ENCODE measurements at places on chromosomes 5 and 9. TPM values are rescaled to one million over a fixed set of nuclear protein-coding genes. Genes with fewer than 3 reads are reported as not detected.

The MAMDC2 gene
- total RNA-seq, result 2.7 TPM

The F12 gene
- 14.5 TPM for total RNA-seq

The OR1Q1 gene
- not detected for total RNA-seq

The NEUROG1 gene
- not detected for total RNA-seq

The RGS7BP gene
- total RNA-seq, result not detected

The NDUFB6 gene
- 49.6 TPM for total RNA-seq

The CAMK4 gene
- not detected for total RNA-seq

The LRRC19 gene
- not detected for total RNA-seq

The MARCOL gene
- total RNA-seq, result not detected

The BTNL3 gene
- total RNA-seq, result not detected

The RNF180 gene
- total RNA-seq, result not detected

The SCGB3A2 gene
- not detected for total RNA-seq

The PCDHA1 gene
- not detected for total RNA-seq

The PDE8B gene
- total RNA-seq, result 1.8 TPM

- DNase-seq, result no peak
Observed at GRCh38 chr9:68995776-68996175, 18.1 kb downstream of the PRKACG start.

- DNase-seq, result no peak
Observed at GRCh38 chr5:7420510-7421280, 24.8 kb downstream of the ADCY2 start.

DNA sequence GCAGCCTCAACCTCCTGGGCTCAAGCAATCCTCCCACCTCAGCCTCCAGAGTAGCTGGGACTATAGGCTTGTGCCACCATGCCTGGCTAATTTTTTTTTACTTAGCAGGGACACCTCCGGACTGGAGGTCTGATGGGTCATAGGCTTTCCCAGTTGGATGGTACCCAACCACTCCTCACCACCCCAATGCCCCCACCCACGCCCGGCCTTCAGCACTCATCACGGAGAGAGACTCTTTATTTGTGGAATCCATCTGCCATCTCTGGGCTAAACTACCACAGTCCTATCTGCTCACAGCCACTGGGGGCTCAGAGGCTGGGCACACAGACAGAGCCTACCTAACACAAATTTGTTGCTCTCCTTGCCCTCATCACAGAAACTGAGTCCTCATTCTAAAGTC lies 58.3 kb upstream of the STXBP1 start:
- no peak for DNase-seq

GRCh38 chr9:121394292-121394691 lies 24.2 kb upstream of the STOM start:
- no peak for DNase-seq

GRCh38 chr5:68265822-68266395 lies 50.4 kb downstream of the PIK3R1 start:
- no peak for DNase-seq

DNA sequence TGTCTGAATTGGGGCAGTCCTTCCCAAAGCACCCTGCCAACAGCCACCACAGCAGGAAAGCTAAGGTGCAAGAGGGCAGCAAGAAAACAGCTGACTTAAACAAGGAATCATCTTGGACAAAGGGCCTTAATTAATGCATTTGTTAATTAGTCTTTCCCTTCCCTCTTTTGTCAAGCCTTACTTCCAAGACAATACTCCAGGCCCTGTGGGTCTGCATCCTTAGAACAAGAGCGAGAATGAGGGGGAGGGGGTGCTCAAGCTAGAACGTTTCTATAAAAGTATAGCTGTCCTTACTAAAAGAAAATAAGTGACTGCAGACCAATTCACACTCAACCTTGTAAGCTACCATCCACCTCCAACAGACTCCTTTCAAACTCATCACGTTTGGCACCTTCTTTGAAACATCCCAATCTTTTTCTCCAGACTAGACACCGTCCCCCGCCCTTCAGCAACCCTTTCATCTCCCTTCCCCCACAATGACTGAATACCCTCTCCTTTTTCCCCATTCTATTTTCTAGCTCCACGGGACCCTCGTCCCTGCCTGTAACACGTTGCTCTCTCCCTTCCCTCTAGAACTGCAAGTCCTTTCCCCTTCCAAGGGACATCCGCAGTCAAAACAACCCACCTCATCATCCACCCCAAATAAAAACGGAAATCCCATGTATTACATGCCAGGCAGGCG lies 85.7 kb upstream of the RNF38 start:
- DNase-seq, result no peak

- DNase-seq, result no peak
Observed at GRCh38 chr5:160497878-160498277, 76.2 kb downstream of the PTTG1 start.

DNA sequence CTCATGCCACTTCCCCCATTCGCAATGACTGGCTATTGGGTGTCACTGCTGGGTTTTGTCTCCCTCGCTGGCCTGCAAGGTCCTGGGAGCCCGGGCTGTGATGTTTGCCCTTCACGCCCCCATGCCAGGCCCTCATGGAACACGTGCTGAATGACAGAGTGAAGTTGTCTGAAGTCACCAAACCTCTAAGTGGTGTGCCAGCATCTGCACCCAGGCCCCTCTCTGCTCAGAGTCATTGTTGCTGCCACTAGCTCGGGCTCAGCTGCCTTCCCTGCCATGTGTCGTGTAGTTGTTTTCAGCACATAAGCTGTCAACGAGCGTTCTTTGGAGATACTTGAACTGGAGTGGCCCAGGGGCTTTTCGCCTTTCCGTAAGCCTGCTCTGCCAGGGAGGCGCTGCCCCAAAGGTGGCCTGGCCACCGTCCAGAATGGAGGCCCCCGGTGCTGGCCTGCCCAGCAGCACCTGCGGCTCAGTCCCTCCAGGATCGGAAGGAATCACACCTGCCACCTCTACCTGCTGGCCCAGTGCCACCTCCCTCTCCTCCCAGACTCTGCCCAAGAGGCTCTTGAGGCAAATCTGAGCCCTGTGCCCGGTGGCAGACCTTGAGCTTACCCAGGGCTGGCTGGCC lies 250.1 kb downstream of the PBX3 start:
- no peak for DNase-seq

- no peak for DNase-seq
Observed at GRCh38 chr9:132395560-132395959, 11.1 kb downstream of the TTF1 start.

GRCh38 chr5:53095931-53096525 lies 13.5 kb downstream of the MOCS2 start:
- peak; percentile 50 for DNase-seq

- no peak for DNase-seq
Observed at GRCh38 chr9:22332202-22332601, 114.4 kb upstream of the DMRTA1 start.

DNA sequence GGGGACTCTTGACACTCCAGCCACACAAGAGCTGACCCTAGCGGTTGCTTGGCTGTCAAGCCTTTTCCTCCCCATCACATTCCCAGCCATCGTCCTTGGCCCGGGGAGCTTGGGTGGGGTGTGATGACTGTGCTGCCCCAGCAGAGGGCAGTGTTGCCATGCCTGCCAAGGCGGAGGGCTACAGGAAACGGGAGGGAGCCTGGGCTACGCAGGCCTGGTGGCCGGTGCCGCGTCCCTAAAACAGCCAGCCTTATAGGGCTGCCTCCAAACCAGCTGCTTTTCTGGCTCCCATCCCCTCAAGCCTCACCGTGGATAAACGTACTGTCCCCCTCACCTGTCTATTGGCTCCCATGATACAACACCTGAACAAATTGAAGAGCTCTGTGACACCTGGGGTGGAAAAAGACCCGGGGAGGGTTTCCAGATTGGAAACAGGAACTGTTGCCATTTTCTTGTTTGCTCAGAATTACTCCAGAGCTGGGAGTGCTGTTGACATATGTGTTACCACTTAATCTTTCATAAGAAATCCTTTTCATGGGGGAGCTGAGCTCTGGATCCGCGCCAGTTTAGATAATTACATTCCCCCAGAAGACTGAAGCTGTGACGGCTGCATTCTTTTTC lies 72.8 kb upstream of the ASTN2 start:
- peak; percentile 55 for DNase-seq

GRCh38 chr9:110146373-110146772 lies 61.6 kb downstream of the C9orf152 start:
- DNase-seq, result no peak

DNA sequence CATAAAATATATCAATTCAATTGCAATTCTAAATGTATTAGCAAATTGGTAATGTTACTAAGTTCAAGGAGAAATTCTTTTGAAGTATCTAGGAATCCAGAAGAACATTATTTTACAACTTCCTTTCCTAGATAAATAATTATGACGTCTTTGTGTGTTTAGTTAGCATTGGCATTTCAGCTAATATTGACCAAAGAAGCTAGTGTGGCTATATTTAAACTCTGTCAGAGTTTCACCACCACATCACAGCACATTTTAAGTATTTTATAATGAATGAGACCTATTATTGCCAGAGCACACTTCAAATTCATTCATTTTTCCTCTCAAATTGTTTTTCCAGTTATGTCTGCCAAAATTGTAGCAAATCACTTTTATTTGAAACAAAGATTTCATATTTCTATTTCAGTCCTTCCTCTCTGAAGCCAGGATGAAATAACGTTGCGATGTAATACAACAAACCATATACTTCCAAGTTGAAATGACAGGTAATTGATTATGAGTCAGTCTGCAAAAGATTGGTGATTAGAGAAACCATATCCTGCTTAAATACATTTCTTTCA lies 18.9 kb downstream of the PLK2 start:
- DNase-seq, result no peak

GRCh38 chr5:40022057-40022456 lies 597.3 kb upstream of the DAB2 start:
- DNase-seq, result no peak

GRCh38 chr9:95045751-95046150 lies 271.8 kb downstream of the FANCC start:
- no peak for DNase-seq

GRCh38 chr5:170152767-170153166 lies 47.1 kb downstream of the FOXI1 start:
- DNase-seq, result no peak

GRCh38 chr9:136328011-136328621 lies 777 bp downstream of the GPSM1 start:
- DNase-seq, result peak; percentile 94

All from PC-9 (cell line).